ENCODE measurements at places on chromosomes 1 and 21.

DNA sequence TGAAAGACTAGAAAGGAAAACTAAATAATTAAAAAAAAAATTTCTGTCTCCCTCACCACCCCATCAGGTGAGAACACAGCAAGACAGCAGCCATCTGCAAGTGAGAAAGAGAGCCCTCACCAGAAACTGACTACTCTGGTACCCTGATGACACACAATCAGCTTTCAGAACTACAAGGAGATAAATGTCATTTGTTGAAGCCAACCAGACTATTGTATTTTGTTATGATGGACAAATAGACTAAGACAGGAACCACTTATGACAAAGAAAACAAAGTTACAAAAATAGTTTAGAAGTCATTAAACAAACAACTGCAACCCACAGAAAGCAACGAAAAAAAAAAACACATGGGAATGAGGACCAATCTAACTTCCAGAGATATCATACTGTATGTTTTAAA, 98.3 kb downstream of the FAF1 start:
- no peak for DNase-seq

GRCh38 chr1:147084273-147085096, 87.8 kb downstream of the PRKAB2 start:
- peak; percentile 89 for DNase-seq

DNA sequence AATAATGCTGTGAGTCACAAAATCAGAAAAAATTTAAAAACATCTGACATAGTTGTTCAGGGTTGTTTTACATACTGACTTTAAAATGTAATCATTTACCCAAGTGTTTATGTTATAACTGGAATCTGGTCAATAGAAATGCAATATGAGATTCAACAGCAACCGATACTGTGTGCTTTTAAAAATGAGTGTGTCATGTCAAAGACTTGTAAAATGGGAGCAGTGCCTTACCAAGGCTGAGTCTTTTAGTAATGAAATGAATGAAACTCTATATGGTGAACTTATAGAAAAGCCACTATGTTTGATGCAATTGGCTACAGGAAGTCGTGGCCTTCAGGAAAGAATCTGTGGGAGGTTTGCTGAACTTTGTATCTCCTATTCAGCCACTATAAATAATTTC, 570.2 kb downstream of the DPYD start:
- DNase-seq, result no peak

GRCh38 chr1:167634435-167634834, 4.4 kb downstream of the RCSD1 start:
- DNase-seq, result no peak

- DNase-seq, result no peak
Observed at GRCh38 chr1:72917920-72918319, 635.6 kb upstream of the NEGR1 start.

DNA sequence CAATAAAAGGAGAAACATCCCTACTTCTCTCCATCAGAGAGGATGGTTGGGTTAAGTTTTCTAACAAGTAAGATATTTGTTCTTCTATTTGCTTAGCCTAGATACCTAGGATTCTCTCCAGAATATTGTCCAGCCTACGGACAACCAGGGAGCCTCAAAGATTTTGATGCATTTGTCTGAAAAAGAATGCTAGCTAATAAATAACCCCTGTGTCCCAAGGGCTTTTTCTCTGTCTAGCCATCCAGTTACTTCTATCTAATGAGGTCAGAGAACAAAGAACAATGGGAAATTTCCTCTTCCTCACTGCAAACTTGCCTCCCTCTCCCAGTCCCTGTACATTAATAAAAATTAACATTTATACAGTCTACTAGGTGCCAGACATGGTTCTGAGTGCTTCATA, 810 bp downstream of the RGS5 start:
- DNase-seq, result no peak

All from stimulated activated CD4-positive, alpha-beta T cell treated with anti-CD3 and anti-CD28 coated beads, Interleukin-4, amount 100 ng/mL, for 24 hours (primary cell).